ENCODE measurements at places on chromosomes 12 and 14.

DNA sequence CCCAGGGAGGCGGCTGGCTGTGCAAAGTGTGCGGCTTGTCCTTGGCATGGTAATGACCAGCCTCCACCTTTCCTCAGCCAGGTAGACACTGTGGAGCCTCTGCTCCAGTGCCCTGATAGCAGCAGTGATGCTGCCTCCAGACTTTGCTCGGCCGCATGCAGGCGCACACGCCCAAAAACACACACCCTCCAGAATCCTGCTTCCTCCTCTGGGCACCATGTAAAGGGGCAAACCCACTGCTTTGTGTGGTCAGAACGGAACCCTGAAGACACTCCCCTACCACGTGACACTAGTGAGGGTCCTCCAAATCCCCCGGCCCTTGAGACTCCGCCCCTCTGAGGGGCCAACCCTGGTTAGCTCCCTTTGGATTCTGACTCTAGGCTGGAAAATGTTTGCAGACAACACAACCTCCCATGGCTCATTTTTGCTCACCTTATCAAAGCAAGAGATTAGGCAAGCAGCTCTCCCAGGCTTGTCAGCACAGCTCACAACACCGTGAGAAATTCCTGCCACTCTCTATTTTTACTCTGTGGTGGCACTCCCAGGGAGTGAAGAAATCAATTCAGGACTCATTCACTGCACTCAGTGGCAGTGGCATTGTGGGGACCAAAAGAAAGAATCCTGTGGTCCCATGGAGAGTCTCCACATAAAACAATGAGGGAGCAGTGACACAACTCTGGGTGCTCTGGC lies 4.5 kb downstream of the KRT77 start:
- no peak for DNase-seq

GRCh38 chr12:60172266-60173211 lies 576.7 kb downstream of the SLC16A7 start:
- no peak for DNase-seq

DNA sequence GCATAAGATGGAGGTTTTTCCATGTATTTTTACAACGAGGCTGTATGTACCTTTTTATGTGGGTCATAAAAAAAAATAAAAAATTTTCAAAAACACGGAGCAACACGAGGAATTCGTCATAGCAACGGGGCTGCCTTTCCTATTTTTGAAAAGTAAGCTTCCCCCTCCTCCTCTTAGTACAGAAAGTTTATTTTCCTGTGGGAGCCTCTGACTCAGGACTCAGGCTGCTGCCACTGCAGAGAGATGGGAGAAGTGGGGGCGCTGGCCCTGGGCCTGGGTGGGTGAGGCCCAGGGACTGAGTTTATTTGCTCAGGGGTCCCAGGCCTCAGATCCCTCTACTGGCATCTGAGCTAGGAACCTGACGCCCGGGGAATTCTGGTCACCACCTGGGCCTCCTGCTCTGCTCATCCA lies 10.2 kb upstream of the CMKLR1 start:
- no peak for DNase-seq

DNA sequence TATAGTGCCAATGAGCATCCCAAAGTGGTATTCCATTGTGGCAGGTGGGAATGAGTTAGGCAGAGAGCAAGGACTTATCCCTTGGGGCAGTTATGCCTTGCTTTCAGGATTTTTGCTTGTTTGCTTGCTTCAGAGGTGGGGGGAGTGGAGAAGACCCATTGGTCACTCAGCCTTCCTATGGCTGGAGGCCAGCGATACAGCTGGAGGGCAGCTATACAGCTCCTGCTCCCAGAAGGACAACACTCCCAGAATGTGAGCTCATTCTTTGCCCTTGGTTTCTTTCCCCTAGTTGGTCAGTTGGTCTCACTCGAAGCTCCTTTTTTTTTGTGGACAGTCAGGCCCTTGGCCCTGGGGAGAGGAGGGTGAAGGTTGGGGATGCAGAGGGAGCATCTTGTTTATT lies 14.5 kb downstream of the KRT83 start:
- DNase-seq: no peak

DNA sequence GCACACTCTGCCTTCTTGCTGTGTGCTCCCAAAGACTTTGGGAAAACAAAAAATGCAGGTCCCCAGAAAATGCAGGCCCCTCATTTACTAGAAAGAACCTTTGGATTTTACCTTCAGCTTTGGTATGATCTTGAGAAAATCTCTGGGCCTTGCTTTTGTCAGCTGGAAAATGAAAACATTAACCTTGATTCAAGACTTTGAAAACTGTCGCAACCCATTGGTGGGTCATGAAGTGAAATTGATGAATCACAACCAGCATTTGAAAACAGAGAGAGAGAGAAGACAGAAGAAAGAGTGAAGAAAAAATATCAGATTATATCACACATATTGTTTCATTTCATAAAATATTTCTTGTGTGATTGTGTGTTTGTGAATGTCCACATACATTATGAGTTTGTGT lies 322.5 kb downstream of the ZFP36L1 start:
- DNase-seq: no peak

GRCh38 chr12:95343461-95344230 lies 126.0 kb downstream of the VEZT start:
- no peak for DNase-seq

- no peak for DNase-seq
Observed at GRCh38 chr12:3187846-3188770, 110.9 kb downstream of the TSPAN9 start.

DNA sequence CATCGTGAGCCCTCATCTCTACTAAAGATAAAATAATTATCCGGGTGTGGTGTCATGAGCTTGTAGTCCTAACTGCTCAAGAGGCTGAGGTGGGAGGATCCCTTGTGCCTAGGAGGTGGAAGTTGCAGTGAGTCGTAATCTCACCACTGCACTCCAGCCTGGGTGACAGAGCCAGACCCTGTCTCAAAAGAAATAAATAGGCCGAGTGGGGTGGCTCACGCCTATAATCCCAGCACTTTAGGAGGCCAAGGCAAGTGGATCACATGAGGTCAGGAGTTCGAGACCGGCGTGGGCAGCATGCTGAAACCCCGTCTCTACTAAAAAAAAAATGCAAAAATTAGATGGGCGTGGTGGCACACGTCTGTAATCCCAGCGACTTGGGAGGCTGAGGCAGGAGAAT lies 70.9 kb downstream of the RESF1 start:
- DNase-seq: no peak

DNA sequence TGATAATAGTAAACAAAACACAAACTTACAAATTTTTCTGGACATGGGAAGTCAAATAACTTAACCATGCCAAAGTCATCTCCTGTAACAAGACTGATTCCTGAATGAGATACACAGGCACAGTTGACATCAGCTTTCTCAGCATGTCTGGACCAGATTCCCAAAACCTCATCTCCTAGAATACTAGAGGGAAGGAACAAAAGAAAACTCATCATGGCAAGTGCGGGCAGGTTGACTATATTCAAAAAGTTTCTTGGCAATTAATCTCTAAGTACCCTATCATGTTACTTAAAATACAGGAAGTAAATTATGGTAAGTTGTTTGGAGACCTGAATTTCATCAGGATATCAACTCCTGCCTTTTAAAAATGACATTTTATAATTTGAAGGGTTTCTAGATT lies 53.9 kb downstream of the ZC3H14 start:
- no peak for DNase-seq

DNA sequence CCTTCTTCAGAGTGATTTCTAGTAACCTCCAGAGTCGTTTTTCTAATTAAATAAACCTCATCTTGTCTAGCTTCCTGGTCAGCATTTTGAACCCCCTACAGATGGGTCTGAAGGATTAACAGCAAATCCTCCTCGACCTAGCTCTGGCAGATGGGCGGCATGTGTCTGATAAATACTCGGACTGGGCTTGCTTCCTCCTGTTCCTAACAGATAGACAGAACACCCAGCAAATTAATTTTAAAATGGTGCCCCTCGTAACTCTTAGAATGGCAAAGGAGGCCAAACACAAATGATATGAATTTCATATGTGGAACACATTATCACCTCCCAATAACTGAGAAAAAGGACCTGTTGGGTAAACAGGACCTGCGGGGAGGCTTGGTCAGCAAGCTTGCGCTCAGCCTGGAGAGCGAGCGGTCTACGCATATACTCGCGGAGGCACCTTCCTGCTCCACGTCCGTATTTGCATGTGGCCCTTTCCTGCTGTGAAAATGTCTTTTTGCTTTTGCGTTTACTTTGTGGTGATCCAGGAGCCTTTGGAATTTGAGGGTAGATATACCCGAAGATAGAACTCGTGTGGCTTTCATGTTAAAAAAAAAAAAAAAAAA lies 79.6 kb downstream of the OTX2 start:
- DNase-seq: no peak

GRCh38 chr12:67877727-67878126 lies 111.5 kb upstream of the IFNG-AS1 start:
- DNase-seq: no peak

DNA sequence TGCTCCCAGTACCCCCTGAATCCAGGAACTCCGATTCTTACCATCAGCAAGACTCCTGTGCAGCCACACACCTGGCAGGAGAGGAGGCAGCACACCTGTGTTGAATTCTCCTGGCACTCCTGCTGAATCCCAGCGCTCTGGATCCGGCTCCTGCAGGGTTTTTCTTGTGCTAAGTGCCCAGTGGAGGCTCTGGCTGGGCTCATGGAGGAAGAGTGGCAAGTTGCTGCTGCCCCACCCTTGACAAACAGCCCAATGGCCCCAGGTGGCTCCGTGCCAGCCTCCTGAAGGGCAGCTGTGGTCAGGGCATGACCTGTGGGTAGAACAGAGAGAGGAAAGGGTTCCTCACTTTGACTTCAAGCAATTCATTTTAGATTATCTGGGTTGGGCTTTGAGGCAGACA lies 20.0 kb downstream of the CRACR2A start:
- no peak for DNase-seq

GRCh38 chr12:124007826-124008570 lies 35.0 kb downstream of the ZNF664 start:
- no peak for DNase-seq

DNA sequence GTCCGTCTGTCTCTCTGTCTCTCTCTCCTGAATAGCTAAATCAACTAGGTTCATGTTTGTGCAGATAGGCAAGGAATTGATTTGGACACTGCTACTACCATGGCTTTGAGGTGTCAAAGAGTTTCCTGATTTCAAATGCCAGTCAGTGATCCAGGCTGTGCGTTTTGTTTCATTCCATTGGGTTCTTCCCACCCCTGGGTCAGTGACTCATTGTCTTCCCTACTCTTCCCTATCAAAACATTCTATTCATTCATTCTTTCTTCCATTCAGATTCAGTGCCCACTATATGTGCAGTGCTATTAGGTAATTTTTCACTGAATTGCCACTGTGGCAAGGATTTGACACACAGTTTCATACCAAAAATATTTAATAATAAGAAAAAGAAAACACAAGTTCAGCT lies 50.4 kb downstream of the RPH3A start:
- no peak for DNase-seq

DNA sequence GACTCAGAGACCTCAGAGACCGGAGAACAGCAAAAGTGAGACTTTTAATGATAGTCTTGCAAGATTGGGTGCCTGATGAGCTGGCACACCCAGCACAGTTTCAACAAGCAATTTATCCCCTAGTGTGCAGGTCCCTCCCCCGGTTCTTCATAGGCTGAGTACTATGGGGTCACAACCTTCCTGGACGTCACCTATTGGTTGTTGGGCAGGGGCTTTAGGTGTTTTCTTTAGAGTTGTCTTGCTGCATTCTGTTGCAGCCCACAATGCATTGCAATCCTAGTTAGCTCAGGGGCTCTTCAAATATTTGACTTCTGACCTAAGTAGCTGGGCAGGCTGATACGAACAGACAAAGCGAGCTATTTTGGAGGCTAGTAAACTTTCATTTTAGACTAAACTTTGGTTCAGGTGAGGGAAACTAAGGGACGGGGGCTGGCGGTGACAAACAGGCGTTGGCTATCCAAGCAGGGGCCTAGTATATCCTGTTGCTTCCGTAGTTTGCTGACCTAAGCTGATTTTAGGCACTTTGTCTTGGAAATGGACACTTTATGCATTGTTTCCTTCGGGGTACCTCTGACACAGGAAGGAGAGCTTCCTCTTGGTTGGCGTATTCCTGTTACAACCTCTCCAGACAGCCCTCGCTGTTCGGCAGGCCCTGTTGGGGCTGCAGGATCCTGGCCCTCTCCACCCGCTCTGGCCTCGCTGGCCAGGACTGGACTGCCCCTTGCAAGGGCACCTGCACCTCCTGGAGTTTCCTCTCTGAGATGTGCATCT lies 14.1 kb downstream of the SIVA1 start:
- DNase-seq: no peak

DNA sequence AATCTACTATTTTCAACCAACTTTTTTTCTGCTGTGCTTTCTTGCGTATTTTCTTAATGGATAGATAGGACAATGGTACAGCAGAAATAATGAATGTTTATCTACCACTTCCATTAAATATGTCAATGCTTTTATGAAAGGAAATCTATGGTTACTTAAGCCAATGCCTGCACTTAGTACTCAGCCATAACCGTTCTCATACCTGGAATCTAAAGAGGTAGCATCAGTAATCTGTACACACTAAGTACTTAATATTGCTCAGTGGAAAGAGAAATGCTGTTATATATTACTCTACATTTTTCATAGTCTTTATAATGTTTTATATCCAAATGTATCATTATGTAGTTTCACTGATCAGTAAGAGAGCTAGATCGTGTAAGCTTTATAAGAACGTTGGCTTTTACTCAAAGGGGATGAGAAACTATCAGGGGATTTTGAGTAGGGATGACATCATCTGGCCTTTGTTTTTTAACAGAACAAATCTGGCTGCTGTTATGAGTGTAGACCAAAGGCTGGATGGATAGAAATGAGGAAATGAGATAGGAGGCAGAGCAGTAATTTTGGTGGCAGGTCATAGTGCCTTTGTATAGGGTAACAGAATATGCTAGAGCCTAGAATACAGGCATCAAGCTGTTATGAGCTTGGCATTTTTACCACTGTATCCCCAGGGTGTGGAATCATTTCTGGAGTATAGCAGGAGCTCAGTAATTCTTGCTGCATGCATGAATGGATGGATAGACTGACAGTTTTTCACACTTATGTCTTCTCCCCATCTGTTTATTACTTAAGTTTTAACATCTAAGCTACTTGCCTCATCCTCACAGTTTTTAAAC lies 34.0 kb downstream of the ALG10B start:
- no peak for DNase-seq

- DNase-seq: no peak
Observed at GRCh38 chr14:93004699-93005082, 81.7 kb downstream of the CHGA start.

GRCh38 chr12:107649661-107650061 lies 35.9 kb upstream of the PWP1 start:
- DNase-seq: no peak

GRCh38 chr14:31508135-31508534 lies 20.3 kb upstream of the GPR33 start:
- no peak for DNase-seq

- no peak for DNase-seq
Observed at GRCh38 chr14:36524874-36525745, 5.1 kb upstream of the NKX2-1 start.

DNA sequence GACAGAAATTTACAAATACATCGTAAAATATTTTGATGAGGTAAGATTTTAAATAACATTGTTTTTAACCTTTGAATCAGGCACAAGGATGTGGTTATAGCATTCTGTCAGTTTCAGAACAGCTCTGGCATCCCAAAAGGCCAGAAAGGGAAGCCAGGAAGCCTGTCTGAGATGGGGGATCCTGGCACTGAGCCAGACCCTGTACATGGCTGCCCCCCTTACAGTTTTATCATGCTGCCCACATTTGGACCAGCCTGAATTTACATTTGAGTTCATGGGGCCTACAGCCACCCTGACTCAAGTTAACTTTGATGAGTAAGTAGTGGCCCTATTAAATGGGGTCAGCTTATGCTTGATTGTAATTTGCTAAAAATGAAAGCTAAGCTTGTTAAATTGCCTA lies 155.6 kb downstream of the PLXNC1 start:
- DNase-seq: no peak

- no peak for DNase-seq
Observed at GRCh38 chr14:36518031-36518585, 1.9 kb downstream of the NKX2-1 start.

All from stimulated activated CD4-positive, alpha-beta T cell treated with anti-CD3 and anti-CD28 coated beads, Interleukin-1b, Interleukin-23, amount 100 ng/mL, for 24 hours (primary cell).